ENCODE measurements at places on chromosomes 4 and X. TPM values are rescaled to one million over a fixed set of nuclear protein-coding genes. Genes with fewer than 3 reads are reported as not detected.

SRPX gene
- total RNA-seq = 7.2 TPM

BTC gene
- 2.8 TPM for total RNA-seq

PNCK gene
- 0.65 TPM for total RNA-seq

TLR7 gene
- total RNA-seq = not detected

SPANXA1 gene
- total RNA-seq = not detected

ARSJ gene
- total RNA-seq = 29.0 TPM

ATP2B3 gene
- under 0.01 TPM for total RNA-seq

FAM47A gene
- total RNA-seq = not detected

SOWAHB gene
- not detected for total RNA-seq

CCDC110 gene
- 5.0 TPM for total RNA-seq

ARX gene
- not detected for total RNA-seq

MAML3 gene
- 0.13 TPM for total RNA-seq

C4orf17 gene
- not detected for total RNA-seq

NHS gene
- 8.1 TPM for total RNA-seq

RNF175 gene
- total RNA-seq = 0.26 TPM

PALLD gene
- total RNA-seq = 47.6 TPM

HSFX3 gene
- total RNA-seq = not detected

MAGEE2 gene
- total RNA-seq = not detected

SPANXD gene
- not detected for total RNA-seq

SPANXB1 gene
- total RNA-seq = not detected

XAGE1A gene
- total RNA-seq = not detected

P2RY8 gene
- total RNA-seq = not detected

SMAD1 gene
- 35.7 TPM for total RNA-seq

HMGB3 gene
- 10.6 TPM for total RNA-seq

NLGN4X gene
- total RNA-seq = 9.8 TPM

F8A3 gene
- total RNA-seq = 2.9 TPM

SPON2 gene
- total RNA-seq = 23.7 TPM

PCDH10 gene
- total RNA-seq = 1.3 TPM

CSN1S1 gene
- total RNA-seq = not detected

ETDA gene
- total RNA-seq = not detected

PLS3 gene
- total RNA-seq = 253 TPM

MAMLD1 gene
- total RNA-seq = 8.9 TPM

PAGE2 gene
- not detected for total RNA-seq

NONO gene
- 285 TPM for total RNA-seq

UGT2A1 gene
- not detected for total RNA-seq

TLR3 gene
- total RNA-seq = 17.9 TPM

POU3F4 gene
- total RNA-seq = not detected

MPC1L gene
- total RNA-seq = not detected

NIPAL1 gene
- total RNA-seq = 0.26 TPM

UGT8 gene
- not detected for total RNA-seq

LRP2BP gene
- total RNA-seq = 1.4 TPM

GYPA gene
- total RNA-seq = not detected

DYNLT3 gene
- total RNA-seq = 51.9 TPM

SLC25A43 gene
- 34.4 TPM for total RNA-seq

VGLL1 gene
- total RNA-seq = not detected

SH3RF1 gene
- 53.1 TPM for total RNA-seq

SFRP2 gene
- not detected for total RNA-seq
